ENCODE measurements at places on chromosomes 7 and 10.

GRCh38 chr10:50326757-50327701 is 75.7 kb upstream of the ASAH2 start:
- DNase-seq = peak; percentile 65

GRCh38 chr7:133853706-133854276 is 273.3 kb upstream of the LRGUK start:
- DNase-seq = peak; percentile 91

DNA sequence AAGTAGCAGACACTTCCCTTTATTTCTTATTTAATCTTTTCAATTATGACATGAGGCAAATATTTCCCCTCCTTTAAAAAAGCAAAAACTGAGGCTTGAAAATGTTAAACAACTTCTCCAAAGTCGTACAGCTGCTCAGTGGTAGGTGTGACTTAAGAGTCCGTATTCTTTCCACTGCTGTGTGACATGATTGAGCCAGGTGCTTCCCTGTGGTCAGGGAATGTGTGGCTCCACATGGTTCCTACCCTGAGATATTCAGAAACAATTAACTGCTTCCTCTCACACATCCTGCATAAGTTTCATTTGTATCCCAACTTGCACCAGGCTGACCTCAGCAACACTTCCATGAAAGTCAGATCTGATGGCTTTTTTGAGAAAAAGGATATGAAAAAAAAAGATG is 13.6 kb downstream of the OPALIN start:
- no peak for DNase-seq

- no peak for DNase-seq
Measured at GRCh38 chr7:92121681-92122080, 12.6 kb downstream of the CYP51A1 start.

DNA sequence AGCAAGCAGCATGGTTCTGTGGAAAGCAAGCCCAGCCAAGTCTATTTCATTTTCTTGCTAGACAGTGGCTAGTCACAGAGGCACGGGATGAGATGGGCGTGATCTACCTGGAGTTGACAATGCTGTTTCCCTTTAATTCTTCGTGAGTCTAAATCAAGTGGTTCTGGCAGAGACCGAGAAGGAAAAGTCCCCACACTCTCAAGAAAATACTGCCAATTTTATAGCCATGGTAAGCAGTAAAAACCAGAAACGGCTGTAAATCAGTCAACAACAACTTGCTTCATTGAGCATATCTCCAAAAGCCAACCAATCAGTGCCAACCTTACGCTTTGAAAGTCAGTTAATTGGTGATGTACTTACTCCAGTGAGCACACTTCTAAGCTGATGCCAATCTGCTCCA is 223.4 kb downstream of the SEC23IP start:
- DNase-seq = no peak

DNA sequence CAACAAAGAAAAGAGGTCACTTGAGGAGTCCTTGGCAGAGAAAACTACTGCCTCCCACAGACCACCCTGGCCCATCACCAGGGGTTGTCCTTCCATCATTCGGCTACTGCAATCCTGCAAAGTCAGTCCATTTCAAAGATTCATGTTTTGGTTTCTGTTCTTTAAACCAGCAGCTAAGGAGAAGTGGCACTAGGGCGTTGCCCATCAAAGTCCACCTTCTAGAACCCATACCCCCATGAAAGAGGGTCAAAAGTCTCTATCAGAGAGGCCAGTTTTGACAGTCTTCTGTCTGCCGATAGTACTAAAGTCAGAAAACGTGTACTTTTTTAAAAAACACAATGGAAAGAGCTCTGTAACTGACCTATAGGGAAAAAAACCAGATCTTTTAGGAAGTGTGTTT is 14.4 kb downstream of the CCDC6 start:
- DNase-seq = no peak

GRCh38 chr10:75033399-75034130 is 77.9 kb upstream of the SAMD8 start:
- no peak for DNase-seq

GRCh38 chr10:120007261-120007660 is 114.7 kb downstream of the SEC23IP start:
- no peak for DNase-seq

DNA sequence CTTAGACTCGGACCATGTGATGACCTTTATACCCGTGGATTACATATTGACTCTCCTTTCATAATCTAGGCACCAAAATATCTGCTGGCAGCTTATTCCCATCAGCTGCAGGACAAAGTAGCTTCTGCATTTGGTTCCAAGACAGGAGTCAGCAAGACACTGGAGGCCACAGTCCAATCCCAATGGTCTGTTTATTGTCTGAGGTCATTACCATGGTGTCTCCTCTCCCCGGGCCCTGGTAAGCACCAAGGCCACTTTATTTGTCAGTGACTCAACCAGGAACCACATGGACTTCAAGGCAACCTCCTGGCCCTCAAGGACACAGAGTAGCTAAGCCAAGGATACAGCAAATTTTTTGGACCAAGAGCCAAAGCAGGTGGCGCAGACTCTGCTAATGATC is 36.1 kb downstream of the KCNMA1 start:
- peak; percentile 50 for DNase-seq

DNA sequence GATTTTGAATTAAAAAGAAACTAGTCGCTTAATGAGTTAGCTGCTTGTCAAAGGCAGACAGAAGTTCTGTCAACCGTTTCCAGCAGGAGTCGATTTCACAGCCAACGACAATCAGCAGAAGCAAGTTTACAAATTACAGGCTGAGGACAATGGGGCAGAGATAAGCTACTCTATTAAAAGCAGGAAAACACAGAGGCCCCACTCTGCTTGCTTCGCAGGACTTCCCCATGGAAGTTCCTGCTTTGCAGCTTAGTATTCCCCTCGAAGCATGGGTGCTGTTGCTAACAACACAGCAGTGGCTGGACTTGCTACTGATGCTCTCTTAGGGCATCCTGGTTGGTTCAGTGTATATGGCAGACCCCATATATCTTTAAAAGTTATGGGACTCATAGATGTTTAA is 50.8 kb upstream of the KLF6 start:
- DNase-seq = no peak

DNA sequence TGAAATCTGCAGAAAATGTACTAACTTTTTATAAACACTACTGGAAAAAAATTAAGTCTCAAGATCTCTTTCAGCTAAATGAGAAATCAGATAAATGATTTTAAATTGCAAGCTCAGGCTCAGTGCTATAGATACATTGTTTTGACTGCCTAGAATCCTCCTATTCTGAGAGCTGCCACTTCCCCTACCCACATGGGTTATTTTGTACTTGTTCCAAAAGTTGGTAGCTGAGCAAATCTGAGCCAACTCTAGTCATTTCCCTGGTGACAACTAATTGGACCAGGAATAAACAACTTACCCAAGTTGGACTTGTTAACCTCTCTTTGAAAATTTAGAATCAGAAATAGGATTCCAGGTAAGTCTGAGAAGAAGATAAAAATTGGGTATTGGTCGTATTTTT is 202.1 kb downstream of the MBL2 start:
- DNase-seq = no peak

DNA sequence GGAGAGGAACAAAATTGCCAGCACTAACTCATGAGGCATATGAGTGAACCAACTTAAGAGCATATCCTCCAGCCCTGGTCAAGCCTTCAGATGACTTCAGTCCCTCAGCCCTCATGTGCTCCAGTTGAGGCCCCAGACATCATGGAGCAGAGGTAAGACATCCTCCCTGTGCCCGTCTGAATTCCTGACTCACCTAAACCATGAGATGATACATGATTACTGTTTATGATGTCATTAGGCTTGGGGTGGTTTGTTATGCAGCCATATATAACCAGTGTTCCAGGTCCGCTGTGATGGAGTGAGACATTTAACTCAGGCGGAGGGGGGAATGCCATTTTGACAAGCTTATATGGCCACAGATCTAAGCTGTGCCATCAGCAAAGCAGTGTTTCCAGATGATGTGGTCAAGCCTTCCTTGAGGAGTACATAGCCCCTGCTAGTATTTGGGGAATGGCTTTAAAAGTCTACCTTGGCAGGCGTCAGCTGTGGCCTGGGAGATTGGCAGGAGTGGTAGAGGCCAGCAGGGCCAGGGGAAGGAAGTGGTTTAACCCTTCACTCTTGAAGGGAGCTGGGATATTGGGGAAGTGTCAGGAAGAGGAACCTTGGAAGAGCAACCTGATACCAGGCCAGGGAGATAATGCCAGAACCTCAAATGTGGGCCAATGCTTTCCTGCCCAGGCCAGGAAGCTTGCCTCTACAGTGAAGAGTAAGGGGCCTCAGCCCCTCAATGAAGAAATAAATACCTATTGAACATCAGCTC is 343.0 kb upstream of the PODXL start:
- no peak for DNase-seq

- peak; percentile 55 for DNase-seq
Measured at GRCh38 chr7:44561962-44562621, 11.6 kb downstream of the DDX56 start.

GRCh38 chr7:72386118-72386517 is 26.0 kb downstream of the CALN1 start:
- DNase-seq = no peak

DNA sequence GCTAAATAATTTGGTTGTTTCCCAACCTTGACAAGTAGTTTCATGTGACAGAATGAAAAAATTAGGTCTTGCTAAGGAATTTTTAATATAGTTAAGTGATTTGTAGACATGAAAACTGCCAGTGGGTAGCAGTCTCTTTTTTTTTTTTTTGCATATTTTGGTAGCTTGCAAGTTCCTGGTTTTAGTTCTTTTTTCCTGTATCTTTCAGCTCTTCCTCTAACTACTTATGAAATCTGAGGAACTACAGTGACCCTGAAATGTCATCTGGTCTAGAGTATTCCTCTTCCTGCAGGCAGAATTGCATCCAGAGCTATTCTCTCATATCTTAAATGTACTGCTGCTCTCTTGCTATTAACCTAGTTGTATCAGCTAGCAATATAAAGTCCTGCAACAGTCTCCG is 160.4 kb downstream of the HDAC9 start:
- no peak for DNase-seq

- no peak for DNase-seq
Measured at GRCh38 chr10:123562811-123563580, 103.2 kb upstream of the GPR26 start.

DNA sequence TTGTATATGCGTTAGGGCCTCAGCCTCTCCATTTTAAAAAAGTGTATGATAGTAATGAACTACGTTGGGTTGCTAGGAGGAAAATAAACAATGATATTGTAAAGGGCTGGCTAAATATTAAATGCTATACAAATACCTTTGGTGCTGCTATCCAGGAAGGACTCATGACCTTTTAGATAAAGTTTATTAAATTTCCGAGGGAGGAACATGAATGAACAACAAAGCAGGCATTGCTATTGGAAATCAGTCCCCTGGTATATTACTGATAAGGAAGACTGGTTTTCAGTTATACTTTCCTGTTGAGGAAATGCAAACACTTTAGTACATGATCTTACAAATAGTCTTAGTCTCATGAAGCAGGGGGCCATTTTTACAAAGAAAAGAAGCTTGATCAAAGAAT is 17.2 kb upstream of the AGR2 start:
- no peak for DNase-seq

DNA sequence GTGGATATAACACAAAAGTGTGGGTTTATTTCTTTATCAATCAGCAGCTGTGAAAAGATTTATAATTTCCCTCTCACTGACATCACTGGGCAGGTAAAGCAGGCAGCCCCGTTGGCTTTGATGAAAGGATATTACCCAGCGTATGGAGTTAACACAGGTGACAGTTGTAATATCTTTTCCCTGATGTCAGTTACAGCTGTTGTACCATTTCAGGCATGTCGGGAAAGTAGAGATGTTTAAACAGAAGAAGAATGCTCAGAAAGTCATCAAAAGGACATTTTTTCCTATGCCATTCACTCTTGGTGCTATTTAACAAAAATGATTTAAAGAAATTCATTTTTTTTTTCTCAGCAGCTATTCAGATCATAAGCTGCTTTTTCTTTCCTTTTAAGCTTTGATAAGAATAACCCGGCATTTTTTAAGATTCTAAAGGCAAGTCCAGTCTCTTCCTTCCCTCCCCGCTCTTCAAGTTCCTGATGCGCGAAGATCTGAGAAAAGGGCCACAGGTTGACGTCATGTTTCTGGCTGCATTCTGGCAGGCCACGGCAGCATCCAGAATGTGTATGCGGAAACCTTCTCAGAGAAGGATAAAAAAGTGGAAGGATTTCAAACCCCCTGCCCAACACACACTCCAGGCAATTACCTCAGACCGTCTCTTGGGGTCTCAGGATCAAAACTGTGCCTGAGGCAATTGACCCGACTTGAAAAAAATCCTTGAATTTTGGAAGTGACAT is 32.5 kb upstream of the ADAM12 start:
- no peak for DNase-seq
